Cortex of kidney (tissue), 1 donor: ENCODE measurements at places on chromosomes 3 and 15.

DNA sequence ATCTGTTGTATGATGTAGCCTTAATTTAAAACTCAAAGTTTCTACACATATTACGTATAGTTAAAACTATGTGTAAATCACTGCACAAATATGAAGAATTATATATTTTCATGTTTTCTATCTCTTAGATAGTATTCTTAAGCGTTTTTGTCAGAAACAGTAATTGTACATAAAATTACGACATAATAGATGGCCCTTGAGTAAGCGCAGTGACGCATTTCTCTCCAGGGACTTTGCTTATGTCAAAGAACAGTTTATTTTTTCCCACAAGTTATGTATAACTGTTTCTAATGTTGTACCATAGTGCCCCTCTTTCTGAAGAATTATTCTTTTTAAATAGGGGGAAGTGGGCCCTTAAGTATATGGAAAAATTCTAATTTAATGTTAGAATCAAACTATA, 934.0 kb downstream of the VGLL3 start:
- DNase-seq = no peak

GRCh38 chr3:153247331-153248330, 85.6 kb downstream of the RAP2B start:
- no peak for DNase-seq

DNA sequence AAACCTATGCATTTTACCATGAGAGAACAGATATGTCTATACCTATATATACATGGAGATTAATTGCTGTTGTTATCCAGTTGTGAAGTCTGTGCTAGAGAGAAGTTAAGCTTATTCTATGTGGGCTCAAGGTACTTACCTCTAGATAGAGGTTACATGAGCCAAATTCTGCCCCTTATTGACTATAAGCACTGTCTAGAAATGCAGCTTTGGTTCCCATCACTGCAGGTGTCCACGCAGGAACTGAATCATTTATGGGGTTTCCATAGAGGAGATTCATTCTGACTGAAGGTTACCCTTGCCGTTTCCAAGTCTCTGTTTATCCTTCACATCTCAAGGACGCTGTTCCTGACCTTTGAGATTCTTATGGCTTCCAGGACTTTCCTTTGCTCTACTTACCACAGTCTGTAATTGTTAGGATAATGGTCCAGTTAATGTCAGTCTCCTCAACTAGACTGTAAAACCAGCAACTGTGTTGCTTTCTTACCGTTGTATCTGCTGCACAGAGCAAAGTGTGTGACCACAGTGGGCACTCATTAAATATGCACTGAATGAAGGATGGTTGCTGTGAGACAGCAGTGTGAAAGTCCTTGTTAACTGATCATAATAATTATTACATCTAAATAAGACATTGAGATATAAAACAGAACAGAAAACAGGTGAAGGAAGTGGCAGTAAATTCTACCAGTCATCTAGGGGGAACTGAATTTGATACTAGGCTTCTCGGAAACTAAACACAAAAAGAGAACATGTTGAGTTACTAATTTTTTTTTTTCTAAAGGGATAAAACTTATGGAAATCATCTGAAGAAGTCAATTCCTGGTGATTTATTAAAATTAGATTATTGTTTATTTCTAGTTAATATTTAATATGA, 44.0 kb upstream of the BCL6 start:
- DNase-seq = no peak

- DNase-seq = no peak
Measured at GRCh38 chr3:108012304-108012703, 78.5 kb downstream of the CD47 start.

DNA sequence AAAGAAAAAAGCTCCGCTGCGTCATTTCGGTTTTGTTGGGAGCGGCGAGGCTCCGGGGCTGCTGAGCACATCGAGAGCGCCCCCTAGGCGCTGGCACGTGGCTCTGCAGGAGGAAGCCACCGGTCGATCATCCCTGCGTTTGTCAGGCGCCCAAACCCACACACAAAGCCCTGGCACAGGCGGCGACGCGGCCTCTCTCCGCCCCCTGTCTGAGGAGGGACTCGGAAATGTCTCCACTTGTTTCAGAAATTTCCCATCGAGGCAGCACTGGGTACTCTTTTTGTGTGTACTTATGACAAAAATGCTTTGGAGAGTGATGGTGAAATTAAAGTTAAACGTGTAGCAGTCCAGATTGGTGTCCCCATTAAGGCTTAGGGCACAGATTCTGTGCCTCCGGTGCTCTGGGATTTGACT, 407.3 kb upstream of the ONECUT1 start:
- no peak for DNase-seq
